Stimulated activated CD4-positive, alpha-beta T cell treated with anti-CD3 and anti-CD28 coated beads, TNF-alpha, amount 100 ng/mL, for 24 hours (primary cell): ENCODE measurements at places on chromosomes 3 and 15.

DNA sequence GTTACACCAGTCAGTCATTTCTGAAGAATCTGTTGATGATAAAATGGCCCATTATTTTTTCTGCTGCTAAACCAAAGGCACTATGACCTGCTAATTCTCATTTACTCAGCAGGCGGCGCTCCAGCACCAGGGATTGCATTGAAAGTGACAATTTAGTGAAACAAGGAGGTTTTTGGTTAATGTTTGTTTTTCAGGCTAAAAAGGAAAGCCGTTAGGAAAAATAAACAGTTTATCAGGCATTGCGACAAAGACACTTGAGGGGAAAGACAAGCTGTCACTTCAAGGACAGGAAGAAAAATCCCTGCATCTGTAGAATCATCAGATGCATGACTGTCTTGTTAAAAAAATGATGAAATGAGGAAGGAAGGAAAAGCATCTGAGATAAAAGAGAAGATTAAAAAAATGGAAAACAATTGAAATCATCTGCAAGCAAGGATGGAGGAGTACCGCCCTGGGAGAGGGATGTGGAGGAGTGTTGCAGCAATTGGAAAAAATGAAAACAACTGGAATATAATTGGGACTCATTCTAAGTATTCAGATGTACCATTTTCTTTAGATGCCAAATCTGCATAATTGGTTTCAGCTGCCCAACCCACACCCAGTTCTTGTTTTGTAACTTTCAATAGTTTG is 54.0 kb downstream of the NR1D2 start:
- DNase-seq, result peak; percentile 39

GRCh38 chr3:9507586-9508578 is 45.7 kb downstream of the LHFPL4 start:
- no peak for DNase-seq

- DNase-seq, result no peak
These were observed 36.0 kb upstream of the IDH2 start for GRCh38 chr15:90138071-90138833.

DNA sequence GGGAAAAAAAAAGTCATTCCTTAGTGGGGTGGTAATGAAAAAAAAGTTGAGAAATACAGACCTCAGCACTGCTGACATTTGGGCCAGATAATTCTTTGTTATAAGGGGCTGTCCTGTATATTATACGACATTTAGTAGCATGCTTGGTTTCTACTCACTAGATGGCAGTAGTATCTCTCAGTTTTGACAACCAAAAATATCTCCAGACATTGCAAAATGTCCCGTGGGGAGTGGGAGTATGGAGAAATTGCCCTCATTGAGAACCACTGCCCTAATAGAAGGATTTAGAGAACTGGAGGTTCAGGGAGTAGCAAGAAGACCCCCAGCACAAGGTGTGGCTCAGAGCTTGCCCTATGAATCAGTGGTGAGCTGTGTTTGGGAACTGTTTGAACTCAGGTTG is 28.6 kb upstream of the TEX264 start:
- no peak for DNase-seq

GRCh38 chr15:99105514-99106341 is 848 bp downstream of the SYNM start:
- DNase-seq, result no peak

DNA sequence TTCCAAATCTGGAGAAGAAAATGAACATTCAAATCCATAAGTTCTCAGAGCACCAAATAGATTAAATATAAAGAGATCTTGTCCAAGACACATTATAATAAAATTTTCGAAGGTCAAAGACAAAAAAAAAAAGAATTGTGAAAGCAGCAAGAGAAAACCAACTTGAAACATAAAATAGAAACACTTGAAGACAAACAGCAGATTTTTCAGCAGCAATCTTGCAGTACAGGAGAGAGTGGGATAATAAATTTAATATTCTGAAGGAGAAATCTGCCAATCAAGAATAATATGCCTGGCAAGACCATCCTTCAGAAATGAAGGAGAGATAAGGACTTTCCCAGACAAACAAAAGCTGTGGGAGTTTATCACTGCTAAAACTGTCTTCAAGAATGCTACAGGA is 150.5 kb upstream of the COL8A1 start:
- DNase-seq, result no peak

GRCh38 chr3:180295811-180296210 is 259.1 kb upstream of the PEX5L start:
- no peak for DNase-seq

- no peak for DNase-seq
These were observed 348.7 kb downstream of the NTRK3 start for GRCh38 chr15:87907676-87908446.

- DNase-seq, result no peak
These were observed 32.1 kb upstream of the HEG1 start for GRCh38 chr3:125087768-125088391.

DNA sequence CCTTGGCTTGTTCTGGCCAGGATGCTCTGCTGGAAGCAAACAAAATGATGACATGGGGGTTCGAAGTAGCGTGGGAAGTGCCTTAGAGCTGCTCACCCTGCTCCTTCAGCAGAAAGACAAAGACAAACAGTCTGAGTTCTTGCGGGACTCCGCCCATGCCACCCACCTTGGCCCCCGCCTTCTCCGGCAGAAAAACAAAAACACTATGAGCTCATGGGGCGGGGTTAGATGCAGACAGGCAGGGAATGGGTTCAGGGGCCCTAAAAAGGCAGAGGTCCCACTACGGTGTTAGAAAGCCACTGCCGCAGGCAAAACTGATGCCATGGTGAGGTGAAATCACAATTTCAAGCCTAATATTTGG is 9.7 kb upstream of the NCKIPSD start:
- no peak for DNase-seq

- DNase-seq, result no peak
These were observed 351.7 kb downstream of the IGSF11 start for GRCh38 chr3:118682921-118683320.
